ENCODE measurements at places on chromosomes 2 and 18.

GRCh38 chr2:142870526-142870925 is 6.9 kb upstream of the KYNU start:
- DNase-seq, result no peak

- DNase-seq, result no peak
Measured at GRCh38 chr2:239204876-239205468, 195.8 kb downstream of the HDAC4 start.

- no peak for DNase-seq
Measured at GRCh38 chr18:11437046-11437445, 172.3 kb upstream of the SLC35G4 start.

DNA sequence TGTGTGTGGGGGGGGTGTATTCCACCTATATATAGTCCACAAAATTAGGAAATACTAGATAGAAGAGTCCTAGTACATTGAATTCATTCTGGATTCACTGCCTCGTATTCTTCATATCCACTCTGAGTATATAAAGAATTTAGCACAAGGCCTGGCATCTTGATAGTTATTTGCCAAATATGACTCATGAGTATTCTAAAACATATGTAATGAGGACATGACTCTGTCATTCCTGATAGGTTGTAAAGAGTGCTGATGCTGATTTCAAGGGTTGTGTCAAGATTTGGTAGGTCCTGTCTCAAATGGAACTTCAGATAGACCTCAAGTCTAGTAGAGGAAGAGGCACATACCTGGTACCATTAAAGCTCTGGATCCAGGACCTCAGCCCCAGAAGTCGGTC is 173.4 kb upstream of the BOD1L2 start:
- DNase-seq, result no peak

DNA sequence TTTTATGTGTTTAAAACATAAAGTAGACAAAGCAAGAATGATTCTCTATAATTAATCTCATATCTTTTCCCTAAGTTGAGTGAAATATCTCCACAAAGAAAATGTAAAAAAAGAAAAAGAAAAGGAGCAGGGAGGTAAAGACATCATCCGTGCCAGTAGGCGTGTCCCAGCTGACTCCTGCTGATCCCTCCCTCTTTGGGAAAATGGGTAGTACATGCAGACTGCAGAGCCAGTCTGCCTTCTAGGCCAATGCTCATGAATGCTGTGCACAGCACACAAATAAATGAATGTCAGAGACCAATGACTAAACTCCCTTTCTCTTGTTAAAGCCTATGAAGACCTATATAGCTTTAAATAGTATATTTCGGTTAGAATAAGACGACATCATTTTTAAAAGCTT is 64.7 kb downstream of the RAPH1 start:
- DNase-seq, result no peak

DNA sequence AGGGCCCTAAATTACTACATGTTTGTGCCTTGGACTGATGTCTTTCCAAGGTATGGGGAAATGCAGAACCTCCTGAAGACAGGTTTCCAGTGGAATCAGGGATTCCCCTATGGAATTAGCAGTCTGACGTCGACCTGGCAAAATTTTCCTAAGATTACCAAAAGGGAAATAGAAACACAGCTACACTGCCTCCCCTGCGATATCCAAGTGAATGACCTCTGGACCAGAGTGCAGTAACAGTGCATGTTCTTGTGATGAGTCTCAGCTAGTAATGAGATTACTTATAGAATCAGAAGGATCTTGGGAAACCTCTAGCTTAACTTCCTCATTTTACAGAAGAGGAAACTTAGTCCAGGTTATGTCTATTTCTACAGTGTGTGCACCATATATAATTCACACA is 21.3 kb upstream of the CHST9 start:
- DNase-seq, result no peak

GRCh38 chr2:52402128-52402527 is 1365.5 kb upstream of the CHAC2 start:
- DNase-seq, result no peak

GRCh38 chr2:102139851-102140250 is 2.7 kb upstream of the IL1R1 start:
- no peak for DNase-seq

DNA sequence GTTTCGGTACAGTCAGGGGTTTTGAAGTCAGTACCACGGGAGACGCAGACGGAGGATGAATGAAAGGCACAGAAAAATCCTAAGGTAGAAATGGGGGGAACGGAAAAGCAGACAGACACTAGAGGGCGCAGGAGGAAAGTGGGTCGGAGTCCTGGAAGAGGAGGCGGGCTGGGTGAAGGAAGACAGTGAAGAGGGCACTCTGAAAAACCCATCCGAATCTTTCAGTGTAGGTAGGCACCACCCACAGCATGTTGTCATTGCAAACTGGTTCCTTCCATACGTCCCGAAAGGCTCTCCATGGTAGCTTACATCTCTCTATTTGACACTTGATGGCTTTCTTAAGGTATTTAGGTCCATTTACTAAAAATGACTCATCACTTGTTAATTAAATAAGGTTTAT is 18.5 kb upstream of the ZNF236 start:
- DNase-seq, result no peak

DNA sequence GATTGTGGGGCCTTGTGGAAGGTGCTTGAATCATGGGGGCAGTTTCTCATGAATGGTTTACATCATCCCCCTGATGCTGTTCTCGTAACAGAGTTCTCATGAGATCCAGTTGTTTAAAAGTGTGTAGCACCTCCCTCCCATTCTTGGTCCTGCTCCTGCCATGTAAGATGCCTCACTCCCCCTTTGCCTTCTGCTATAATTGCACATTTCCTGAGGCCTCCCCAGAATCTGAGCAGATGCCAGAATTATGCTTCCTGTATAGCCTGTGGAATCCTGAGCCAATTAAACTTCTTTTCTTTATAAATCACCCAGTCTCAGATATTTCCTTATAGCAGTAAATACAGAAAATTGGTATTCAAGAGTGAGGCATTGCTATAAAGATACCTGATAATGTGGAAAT is 15.6 kb upstream of the WDR75 start:
- DNase-seq, result no peak

DNA sequence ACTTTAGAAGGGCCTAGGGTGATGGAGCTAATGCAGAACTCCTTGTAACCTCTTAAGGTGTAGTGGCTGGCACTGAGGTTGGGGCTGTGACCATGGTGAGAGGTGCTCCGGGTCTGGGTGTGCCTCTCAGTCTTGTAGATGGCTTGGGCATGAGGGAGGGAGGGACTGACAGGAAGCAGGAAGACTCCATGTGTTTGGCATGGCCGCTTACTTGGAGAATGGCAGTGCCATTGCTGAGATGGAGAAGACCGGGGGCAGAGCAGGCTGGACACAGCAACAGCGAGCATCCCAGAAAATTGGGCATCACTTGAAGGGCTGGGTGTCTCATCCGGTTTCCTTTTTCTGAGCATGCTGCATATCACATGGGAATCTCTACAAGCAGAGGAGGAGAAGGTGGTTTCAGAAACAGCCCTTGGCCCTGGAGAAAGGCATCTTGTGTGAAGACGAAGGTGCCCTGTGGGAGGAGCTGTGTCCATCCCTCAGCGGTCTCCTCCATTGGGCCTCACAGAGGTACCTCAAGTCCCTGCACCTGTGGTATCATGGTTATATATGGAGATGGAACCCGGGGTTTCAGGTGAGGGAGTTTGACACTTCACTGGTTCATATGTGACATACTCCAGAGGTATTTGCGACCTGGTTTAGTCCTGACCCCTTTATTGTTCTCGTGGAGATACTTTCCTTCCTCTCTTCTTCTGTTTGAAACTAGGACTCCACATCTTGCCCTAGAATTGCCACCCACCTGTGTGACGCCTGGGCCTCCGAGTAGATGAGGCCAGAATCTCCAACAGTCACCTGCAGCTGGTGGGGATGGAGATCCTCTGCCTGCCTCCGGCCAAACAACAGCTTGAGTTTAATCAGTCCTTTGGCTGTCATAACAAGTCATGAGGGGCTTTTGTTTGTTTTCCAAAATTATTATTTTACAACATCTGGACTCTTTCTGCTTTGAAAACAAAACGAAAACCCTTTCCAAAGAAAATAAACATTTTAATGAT is 45.6 kb downstream of the INPP4A start:
- DNase-seq, result no peak

DNA sequence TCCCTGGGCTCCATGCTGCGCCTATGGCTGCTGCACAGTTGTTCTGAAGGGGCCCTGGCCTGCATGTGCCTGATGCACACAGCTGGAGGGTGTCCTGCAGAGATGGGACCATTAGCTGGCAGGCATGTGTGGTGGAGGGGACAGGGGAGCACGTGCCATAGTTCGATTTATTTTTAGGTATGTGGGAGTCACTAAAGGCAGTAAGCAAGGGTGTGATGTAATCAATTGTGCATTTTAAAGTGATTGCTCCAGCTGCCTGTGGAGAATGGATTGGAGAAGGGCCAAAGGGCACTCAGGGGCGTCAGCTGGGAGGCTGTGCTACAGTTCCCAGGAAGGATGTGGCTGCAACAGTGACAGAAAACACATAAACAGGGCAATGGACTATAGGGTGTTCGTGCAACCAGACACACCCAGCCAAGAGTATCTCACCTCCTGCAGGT is 205.1 kb downstream of the ARL4C start:
- no peak for DNase-seq

- DNase-seq, result no peak
Measured at GRCh38 chr18:48132797-48133655, 202.6 kb upstream of the SMAD2 start.

- DNase-seq, result no peak
Measured at GRCh38 chr2:220837226-220837625, 734.9 kb downstream of the EPHA4 start.

DNA sequence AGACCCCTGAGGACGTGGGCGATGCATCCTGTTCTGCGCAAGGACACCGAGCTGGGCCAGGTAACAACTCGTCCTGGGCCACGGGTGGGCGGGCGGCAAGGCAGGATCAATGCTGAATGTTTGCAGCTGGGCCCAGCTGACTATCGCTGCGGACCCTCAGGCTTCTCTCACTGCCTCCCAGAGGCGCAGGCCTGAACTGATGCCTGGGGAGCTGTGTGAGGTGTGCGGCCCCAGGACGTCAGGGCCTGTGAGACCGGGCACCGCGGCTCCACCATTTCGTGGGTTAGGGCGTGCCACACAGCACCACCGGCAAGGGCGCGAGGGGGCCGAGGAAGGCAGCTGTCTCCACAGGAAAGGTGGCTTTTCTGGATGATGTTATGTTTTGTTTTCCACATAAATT is 307.4 kb downstream of the NDUFA10 start:
- no peak for DNase-seq

DNA sequence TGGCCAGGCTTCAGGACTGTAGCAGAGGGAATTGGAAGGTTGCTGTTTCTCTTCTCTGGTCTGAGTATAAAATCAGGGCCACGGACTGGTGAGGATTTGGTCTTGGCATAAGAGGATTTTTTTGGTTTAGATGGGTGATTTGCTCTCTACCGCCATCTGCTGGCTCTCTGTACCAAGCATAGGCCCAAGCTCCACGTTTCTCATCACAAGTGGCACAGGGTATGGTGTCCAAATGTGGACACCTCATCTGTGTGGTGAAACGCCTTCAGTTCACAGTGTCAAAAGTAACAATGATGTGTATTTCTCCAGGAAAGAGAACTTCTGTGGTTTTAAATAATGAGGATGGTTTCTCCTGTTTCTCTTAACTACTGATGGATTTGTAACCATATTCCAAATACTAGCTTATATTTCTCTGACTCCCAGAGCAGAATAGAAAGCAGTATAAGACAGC is 115.1 kb downstream of the EML6 start:
- DNase-seq, result peak; percentile 76

DNA sequence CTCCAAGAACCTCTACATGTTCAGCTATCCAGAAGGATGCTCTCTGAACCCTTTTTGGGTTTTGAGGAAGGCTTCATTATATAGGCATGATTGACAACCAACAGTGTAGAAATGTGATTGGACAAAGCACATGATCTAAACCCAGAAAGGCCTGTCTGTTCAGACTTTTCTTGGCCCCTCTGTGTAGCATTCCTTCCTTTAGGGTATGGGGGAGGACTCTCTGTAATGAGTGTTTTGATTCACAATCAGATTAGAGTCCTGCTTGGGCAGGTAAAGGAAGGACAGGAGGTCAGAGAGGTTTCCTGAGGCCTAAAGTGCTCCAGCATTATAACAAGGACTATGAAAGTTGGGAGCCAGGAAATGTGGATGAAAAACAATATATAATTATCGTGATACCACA is 13.6 kb downstream of the GULP1 start:
- no peak for DNase-seq

DNA sequence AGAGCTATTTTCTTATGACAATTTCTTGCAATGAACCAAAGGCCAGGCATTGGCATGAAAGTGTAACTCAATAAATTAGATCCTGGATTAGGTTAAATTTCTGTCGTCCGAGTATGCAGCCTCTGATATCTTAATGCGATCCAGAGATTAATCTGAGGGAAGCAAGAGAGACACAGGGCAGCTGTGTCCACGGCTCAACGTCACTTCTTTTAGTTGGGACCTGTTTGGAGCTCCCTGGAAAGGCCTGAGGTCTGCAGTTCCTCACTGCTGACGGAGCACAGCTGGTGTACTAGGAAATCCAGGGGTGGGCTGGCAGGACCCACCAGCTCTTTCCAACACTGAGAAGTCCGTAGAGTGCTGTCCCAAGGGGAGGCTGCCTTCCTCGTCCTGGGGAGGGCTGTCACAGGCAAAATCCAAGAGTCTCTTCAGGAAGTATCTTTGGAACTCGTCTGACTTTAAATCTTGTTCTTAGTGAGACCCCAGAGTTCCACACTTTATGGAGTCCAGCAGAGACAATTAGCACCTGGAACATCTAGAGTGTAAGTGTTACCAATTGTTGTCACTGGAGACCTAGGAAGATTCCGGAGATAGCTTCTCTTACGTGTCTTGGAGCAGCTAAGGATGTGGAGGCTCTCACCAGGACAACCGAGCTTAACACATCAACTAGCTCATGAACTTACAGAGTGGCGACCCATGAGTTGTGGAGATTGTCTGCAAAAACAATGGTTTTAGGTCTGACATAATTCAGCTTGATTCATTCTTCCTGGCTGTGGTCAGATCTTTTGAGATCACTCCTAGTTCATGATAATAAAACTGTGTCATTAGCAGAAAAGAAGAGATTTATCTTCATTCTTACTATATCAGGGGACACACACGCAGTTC is 173.7 kb downstream of the ACKR3 start:
- no peak for DNase-seq

DNA sequence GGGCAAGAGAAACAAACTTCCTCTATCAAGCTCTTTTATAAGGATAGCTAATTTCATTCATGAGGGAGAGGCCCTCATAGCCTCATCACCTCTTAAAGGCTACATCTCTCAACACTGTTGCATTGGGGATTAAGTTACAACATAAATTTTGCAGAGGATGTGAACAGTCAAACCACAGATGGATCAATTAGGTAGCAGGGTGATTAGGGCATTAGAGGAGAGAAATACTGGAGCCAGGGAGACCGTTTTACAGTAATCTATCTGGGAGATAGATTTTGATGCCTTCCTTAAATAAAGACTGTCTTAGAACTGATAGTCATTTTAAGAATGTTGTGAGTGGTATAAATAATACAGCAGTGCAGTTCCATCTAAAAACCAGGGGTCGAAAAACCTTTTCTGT is 258.9 kb downstream of the DCC start:
- no peak for DNase-seq

Measured in caudate nucleus (tissue), 63 donors.